ENCODE measurements at places on chromosomes 5 and 9.

- DNase-seq, result no peak
Observed at GRCh38 chr5:34483442-34484033, 172.6 kb upstream of the RAI14 start.

- DNase-seq, result no peak
Observed at GRCh38 chr5:122130152-122130551, 806 bp downstream of the ZNF474 start.

DNA sequence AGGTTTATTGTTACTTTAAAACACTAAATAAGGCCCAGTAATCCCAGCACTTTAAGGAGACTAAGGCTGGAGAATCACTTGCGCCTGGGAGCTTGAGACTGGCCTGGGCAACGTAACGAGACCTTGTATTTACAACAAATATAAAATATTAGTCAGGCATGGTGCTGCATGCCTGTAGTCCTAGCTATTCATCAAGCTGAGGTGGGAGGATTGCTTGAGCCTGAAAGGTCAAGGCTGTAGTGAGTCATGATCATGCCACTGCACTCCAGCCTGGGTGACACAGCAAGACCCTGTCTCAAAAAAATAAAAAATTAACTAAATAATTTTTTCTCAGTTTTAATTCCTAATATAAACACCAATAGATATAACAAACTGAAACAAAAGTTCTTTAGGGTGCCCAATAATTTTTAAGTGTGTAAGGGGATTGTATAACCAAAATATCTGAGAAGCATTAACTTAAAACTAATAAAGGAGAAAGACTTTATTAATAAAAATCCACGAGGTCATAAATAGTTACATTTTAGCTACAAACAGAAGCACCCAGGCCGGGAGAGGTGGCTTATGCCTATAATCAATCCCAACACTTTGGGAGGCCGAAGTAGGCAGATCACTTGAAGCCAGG is 32.7 kb downstream of the FAM13B start:
- no peak for DNase-seq

DNA sequence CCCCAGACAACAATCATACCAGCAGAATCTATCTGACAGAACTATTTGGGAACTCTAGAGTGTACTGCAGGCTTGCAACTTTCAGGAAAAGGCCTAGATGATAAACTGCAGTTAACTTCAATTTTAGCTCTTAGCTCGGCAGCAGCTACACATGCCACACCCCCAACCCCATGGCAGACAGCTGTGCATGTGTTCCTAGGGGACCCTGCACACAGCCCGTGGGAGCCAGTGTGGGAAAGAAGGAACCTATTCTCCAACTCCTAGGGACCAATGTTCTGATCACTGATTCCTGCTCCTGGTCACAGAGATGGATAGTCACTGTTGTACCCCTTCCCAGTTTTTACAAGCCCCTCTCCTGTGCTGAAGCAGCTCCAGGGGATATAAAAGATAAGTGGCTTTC is 179.6 kb downstream of the DRD1 start:
- DNase-seq, result no peak

Data from activated naive CD4-positive, alpha-beta T cell (primary cell).